HFFc6 (cell line): ENCODE measurements at places on chromosomes 3 and 15. TPM values are rescaled to one million over a fixed set of nuclear protein-coding genes. Genes with fewer than 3 reads are reported as not detected.

CCNB2 gene
- 27.7 to 56.1 TPM (median 44.0 TPM) in 3 replicates for total RNA-seq

DNA sequence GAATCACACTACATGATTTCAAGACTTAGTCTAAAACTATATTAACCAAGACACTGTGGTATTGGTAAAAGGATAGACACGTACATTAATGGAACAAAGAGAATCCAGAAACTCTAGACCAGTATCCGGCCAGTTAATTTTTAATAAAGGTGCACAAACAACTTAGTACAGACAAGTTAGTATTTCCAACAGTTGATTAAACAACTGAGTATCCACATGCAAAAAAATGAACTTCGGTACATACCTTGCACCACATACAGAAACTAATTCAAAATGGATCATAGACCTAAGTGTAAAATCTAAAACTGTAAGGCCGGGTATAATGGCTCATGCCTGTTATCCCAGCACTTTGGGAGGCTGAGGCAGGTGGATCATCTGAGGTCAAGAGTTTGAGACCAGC lies 46.6 kb upstream of the DUSP7 start:
- H3K27me3 ChIP-seq = no peaks in the 10 kb centered on the region
- DNase-seq = no peak
- no peak overlapping the region for H3K4me3 ChIP-seq
- peaks cover 15% of the 10 kb centered on the region for H3K4me1 ChIP-seq

FBXW12 gene
- total RNA-seq = not detected in 3 replicates

GRCh38 chr3:99971761-99972160 lies 142.5 kb downstream of the FILIP1L start:
- no peaks in the 10 kb centered on the region; the same call in 1 of the 2 replicates for H3K27me3 ChIP-seq
- H3K4me1 ChIP-seq = peaks cover 16% of the 10 kb centered on the region
- DNase-seq = no peak
- 0 out of 2 replicates have a peak, but pooled peaks cover 1% of the 10 kb centered on the region for H3K36me3 ChIP-seq

DNA sequence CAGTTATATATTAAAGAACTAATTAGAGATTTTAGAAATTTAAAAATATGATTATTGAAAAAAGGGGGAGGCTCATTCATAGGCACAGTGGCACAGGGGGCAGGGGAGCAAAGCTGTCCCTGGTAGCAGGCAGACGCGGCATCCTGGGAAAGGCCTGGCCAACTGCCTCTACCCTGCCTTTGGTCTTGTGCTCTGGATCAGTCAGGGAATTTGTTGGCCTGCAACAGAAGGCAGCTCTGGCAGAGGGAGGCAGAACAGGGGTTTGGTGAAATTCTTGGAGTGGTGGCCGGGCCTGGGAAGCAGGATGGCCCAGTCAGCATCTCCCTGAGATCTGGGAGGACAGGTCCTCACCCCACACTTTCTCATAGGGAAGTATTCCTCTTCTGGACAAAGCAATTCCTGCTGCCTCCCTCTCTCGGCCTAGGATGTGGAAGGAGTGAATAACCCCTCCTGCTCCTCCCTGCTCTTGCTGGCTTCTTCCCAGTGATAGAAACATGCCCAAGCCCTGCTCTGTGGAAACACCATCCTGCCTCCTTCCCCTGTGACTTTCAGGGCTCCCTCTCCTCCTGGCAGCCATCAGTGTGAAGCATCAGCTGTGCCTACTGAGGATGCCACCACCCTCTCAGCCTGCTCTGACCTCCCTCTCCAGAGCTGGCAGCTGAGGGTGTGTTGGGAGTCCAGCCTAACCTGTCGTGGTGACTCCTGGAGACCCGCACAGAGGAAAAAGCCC lies 26.9 kb downstream of the PRR20G start:
- peaks cover 52% of the 10 kb centered on the region for H3K27me3 ChIP-seq
- no peak overlapping the region for H3K4me3 ChIP-seq
- no peak overlapping the region for H3K27ac ChIP-seq

TYRO3 gene
- total RNA-seq = 16.6 to 23.8 TPM (median 19.8 TPM) in 3 replicates
